ENCODE measurements at places on chromosomes 11 and 22. TPM values are rescaled to one million over a fixed set of nuclear protein-coding genes. Genes with fewer than 3 reads are reported as not detected.

FUT4 gene
- total RNA-seq = 7.4 TPM

GRCh38 chr22:30121960-30122359 lies 41.7 kb downstream of the HORMAD2 start:
- H3K27me3 ChIP-seq = no peaks in the 10 kb centered on the region
- H3K4me3 ChIP-seq = no peak overlapping the region

GRCh38 chr11:113314389-113315301 lies at the start of gene TTC12:
Gene TTC12 (plus strand): TSS chr11:113314583. CDS start chr11:113316258, 1,675 bp downstream.
- H3K4me3 ChIP-seq = peak within 1 kb of the TSS; percentile 86
- peak; percentile 98 for DNase-seq
- H3K36me3 ChIP-seq = no peaks in the 10 kb centered on the region
- peaks cover 17% of the 10 kb centered on the region for H3K4me1 ChIP-seq
- H3K27ac ChIP-seq = no peak within 1 kb of the TSS

- peaks cover 6% of the 10 kb centered on the region for H3K4me1 ChIP-seq
- no peak overlapping the region for H3K4me3 ChIP-seq
- no peaks in the 10 kb centered on the region for H3K36me3 ChIP-seq
- no peak for DNase-seq
These were observed 4.8 kb downstream of the VPS26B start for GRCh38 chr11:134229126-134229790.

DNA sequence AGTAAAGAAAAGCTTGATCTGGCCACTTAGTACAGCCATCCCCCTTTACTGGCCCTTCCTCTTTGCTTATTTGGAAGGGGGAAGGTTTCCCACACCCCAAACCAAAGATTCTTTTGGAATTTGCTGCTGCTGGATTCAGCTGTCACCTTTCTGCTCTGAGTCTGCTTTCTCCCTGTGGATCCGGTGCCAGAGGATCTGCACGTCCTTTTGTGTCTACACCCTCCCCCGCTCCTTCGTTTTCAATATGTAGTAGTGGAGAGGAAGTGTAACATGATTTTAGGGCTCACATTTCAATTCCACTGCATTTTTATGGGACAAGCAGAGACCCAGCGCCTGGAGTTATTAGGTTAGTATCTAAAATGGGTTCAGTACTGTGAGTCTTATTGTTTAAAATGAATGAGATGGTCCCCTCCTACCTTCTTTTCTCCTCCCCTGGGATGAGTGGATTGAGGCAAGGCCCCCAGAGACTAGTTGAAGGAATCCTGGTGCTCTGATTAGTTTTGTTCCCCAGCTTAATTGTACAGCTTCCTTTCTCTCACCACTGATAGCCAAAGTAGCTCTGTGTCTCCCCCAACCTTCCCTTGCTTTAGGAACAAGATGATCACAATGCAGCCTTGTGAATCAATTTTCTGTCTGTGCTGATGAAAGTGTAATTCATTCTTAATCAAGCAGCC lies 30.5 kb upstream of the CABP7 start:
- no peaks in the 10 kb centered on the region for H3K36me3 ChIP-seq
- H3K27ac ChIP-seq = peak overlapping the region; percentile 79
- H3K4me1 ChIP-seq = peaks cover 48% of the 10 kb centered on the region
- peak overlapping the region; percentile 27 for H3K4me3 ChIP-seq
- DNase-seq = peak; percentile 44
- H3K27me3 ChIP-seq = no peaks in the 10 kb centered on the region

DNA sequence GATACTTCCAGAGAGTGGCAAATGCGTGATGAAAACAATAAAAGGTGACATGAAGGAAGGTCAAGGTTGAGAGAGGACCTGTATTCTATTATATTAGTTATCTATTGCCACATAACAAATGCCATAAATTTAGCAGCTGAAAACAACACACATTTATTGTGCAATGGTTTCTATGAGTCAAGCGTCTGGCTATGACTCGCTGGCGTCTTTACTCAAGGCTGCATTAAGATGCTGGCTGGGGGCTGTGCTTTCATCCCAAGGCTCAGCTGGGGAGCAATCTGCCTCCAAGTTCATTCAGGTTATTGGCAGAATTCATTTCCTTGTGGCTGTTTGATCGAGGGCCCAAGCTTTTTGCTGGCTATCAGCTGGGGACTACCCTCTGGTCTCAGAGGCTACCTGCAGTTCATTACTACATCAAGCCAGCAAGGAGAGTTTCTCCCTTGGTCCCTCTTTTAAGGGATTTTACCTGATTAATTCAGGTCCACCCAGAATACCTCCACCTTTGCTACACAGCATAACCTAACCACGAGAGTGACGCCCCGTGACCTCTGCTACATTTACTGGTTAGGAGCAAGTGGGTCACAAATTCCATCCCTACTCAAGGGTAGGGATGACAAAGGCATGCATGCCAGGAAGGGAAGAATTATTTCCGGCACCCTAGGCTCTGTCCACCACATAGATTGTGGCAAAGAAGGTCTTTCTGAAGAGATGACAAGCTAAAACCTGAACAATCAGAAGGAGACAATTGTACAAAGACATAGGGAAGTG lies 549.1 kb downstream of the MN1 start:
- H3K27ac ChIP-seq = no peak overlapping the region
- DNase-seq = no peak
- H3K4me3 ChIP-seq = no peak overlapping the region
- H3K27me3 ChIP-seq = no peaks in the 10 kb centered on the region
